ENCODE measurements at places on chromosomes 13 and 19.

GRCh38 chr13:29683041-29683440, 87.6 kb upstream of the SLC7A1 start:
- no peak for DNase-seq

GRCh38 chr13:76733671-76734070, 152.5 kb downstream of the KCTD12 start:
- DNase-seq, result no peak

GRCh38 chr19:15251749-15252397, 19.6 kb upstream of the EPHX3 start:
- peak; percentile 62 for DNase-seq

GRCh38 chr13:98540476-98540875, 36.4 kb downstream of the STK24 start:
- DNase-seq, result no peak

DNA sequence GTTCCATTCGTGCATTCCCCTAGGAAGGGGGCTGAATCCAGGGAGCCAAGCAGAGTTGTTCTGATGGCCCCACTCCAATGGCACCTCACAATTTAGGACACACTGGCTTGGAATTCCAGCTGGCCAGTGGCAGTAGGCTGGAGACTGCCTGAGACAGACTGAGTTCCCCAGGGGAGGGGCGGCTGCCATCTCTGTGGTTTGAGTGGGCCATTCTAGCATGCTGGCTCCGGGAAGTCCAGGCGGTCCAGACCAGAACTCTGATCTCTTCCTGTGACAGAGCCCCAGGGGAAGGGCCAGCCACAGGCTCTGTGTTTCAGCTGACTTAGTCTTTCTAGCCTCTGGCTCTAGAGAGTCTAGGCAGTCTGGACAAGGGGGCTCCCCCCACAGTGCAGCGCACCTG, 29.5 kb upstream of the SLC7A1 start:
- no peak for DNase-seq

DNA sequence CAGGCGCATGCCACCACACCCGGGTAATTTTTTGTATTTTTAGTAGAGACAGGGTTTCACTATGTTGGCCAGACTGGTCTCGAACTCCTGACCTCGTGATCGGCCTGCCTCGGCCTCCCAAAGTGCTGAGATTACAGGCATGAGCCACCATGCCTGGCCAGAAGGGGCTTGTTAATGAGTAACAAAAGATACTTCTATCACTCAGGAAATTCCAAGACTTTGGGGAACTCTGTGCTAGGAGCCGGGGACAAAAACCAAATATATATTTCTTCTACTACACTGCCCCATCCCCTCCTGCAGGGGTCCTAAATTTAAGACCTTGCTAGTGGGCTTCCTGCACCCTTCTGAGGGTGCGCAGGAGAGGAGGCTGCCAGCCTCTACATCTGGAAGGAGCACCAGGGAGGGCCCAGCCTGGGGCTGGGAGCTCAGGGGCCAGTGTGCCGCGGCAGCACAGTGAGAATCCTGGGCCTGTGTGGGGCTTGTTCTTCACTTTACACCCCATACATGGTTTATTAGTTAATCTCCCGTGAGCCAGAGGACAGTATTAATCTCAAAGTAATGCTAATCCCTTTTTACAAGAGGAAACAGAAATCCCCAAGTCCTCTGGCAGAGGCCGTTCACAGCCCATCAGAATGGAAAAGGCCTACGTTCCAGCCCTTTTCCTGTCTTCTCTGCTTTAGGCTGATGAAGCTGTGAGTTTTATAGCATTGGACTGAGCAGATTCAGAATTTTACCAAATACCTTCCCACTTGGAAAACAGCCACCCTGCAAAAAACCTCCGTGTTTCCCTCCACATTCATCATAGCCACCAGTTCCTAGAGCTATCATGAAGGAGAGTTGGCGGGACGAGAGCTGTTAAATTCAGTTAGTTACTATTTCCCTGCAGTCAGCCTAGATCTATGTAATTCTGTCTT, 44.4 kb upstream of the NPAS1 start:
- DNase-seq, result no peak

DNA sequence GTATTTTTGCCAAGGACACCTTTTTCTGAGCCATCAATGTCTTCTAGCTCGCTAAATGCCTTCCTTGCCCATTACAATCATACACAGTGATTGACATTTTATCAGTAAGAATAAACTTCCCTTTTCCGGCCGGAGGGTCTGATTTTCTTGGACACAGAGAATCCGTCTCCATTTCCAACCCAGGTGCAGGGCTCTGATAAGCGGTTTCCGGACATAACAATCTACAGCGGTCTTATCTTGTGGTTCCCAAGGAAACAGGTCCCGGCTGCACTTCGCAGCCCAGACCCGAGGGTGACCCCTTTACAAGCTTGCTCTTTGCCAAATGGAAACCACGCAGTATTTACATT, 5.1 kb upstream of the ZNF77 start:
- DNase-seq, result no peak

DNA sequence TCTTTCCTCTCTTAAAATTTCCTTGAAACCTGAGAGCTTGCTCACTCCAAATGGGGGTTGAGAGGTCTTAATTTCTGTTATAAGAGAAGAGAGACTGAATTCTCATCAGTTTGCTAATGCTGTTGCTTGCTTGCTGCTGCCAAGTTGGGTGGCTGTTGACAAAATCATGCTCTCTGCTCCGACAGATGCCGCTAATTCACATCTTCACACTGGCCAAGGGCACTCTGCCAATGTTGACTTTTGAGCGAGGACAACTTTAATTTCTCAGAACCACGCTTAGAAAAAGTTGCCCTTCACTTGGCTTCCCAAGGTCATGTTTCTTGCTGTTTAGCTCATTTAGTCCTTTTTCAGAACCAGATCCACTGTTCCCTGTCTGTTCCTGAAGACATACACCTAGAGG, 402.9 kb downstream of the HS6ST3 start:
- DNase-seq, result no peak

- no peak for DNase-seq
Observed at GRCh38 chr13:95624020-95624419, 20.5 kb downstream of the DZIP1 start.

GRCh38 chr13:29524176-29524575, 71.3 kb downstream of the SLC7A1 start:
- no peak for DNase-seq

DNA sequence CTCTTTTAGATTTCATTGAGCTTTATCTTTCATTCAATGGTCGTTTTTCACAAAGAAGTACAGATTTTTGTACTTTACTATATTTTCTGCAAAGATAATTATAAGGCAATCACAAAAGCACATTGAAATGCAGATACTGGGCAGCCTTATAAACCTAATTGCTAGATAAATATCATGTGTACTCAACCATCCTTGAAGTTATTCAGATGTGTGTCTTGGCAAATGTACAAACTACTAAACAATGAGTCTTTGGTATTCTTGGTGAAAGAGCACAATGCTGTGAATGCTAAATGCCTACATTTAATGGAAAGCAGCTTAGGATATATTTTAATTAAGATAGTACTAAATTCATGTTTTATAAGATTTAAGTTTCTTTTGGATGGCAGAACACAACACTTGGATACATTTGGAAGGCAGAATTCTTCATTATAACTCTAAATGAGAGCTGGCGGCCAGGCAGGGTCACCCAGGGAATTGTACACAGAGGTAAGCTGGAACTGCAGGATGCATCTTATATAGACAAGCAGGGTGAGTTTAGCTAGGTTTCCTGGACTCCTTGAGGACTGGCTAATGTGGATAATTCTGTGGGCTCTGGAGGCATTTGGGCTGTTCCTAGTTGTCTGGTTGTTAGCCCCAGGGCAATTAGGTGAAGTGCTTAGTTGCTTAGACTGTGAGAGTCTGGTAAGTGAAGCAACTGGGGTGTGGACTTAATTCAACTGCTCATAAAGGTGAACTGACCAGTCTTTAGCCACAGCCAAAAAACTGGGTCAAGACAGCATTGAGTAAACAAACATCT, 286.6 kb downstream of the PCDH20 start:
- DNase-seq, result no peak

DNA sequence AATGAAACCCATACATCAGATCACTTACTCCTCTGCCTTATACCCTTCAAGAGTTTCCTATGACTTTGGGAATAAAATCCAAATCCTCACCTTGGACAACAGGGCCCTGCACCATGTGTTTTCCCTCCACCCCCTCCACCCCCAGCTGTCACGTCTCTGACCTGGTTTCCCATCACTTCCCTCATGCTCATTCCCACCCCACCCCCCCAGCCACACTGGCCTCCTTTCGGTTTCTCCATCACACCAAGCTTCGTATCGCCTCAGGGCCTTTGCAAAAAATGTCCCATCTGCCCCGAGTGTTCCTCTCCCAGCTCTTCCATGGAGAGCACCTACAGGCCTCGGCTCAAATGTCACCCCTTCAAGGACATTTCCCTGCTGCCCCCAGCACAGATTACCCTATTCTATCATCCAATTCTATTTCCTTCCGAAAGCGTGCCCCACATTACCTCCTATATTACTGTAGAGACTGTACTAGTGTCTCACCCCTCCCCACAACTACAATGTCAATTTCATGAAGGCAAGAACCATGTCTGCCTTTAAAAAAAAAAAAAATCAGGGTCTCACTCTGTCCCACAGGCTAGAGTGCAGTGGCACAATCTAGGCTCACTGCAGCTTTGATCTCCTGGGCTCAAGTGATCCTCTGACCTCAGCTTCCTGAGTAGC, 16.8 kb upstream of the FFAR2 start:
- no peak for DNase-seq

DNA sequence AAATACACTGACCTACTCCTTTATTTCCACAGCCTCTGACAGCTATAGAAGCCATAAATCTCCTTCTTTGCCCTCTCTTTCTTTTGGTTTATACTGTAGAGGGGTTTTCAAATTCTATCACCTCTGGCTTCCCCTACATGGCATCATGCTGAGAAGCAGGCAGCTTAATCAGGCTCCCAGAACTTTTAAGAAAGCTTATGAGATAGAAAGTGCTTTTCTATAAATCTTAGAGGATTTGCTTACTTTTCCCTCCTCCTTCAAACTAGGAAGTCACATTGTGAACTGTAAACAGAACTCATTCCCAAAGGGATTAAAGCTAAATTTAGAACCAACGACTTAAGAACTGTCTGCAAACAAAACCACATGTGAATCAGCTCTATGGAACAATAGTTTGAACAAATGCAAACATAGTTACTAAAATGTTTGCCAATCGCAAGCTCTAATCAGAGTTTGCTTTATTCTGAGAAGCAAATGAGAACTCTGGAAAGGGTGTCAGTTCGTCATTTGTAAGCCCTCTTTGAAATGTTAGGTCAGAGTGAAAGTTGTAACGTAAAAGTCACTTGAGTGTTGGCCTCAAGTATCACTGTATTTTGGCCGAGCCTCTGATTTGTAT, 344.1 kb downstream of the RFC3 start:
- peak; percentile 13 for DNase-seq

- no peak for DNase-seq
Observed at GRCh38 chr13:110664673-110665072, 41.2 kb downstream of the CARS2 start.

DNA sequence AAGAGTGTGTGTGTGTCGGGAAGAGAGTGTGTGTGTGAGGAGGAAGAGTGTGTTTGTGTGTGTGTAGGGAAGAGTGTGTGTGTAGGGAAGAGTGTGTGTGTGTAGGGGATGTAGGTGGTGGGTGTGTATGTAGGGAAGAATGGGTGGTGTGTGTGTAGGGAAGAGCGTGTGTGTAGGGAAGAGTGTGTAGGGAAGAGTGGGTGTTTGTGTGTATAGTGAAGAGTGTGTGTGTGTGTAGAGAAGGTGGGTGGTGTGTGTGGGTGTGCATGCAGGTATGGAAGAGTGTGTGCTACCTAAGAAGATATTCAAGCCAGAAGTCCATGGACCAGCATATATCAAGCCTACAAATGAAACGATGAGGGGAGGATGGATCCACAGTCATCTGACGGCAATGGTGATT, 265.8 kb downstream of the FGF9 start:
- DNase-seq, result no peak

DNA sequence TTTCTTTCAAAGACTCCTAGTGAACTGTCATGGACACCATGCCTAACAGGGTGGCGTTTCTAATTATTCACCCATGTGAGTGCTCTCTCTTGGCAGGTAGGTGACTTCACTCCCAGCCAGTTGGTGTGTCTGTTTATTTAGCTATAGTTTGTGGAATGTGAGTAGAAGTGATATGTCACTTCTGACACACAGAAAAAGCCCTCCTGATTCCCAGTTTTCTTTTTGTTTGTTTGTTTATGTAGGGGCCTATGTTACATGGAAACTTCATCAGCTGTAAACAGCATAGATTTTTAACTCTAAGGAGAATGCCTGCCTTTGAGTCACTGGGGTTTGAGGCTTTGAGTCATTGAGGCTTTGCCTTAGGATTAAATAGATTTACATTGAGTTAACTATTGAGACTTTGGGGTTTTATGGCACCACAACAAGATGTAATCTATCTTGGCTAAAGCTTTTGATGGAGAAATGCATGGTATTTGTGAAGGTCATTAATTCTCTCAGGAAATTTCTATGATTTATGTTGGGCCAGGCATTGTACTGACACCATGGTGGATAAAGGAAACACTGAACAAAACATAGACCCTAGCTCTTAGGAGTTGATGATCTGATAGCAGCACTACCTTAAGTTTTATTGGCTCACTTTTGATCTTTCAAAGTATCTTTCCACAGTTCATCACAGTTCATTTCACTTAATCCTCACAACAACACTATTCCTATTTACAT, 45.3 kb downstream of the UFM1 start:
- DNase-seq, result no peak

DNA sequence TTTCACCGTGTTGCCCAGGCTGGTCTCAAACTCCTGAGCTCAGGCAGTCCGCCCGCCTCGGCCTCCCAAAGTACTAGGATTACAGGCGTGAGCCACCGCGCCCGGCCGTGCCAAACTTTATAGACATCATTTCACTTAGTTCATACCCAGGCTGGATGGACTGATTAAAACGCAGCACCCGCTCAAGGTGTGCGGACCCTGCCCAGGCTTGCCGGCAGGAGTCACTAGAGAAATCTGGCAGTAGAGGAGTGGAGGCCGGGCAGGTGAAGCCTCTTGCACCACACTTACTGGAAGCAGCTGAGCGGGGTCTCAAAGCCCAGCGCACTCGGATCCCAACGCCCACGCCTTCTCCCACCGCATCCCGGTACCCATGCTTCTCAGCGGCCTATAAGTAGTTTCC, 11.4 kb downstream of the PTGIR start:
- no peak for DNase-seq

DNA sequence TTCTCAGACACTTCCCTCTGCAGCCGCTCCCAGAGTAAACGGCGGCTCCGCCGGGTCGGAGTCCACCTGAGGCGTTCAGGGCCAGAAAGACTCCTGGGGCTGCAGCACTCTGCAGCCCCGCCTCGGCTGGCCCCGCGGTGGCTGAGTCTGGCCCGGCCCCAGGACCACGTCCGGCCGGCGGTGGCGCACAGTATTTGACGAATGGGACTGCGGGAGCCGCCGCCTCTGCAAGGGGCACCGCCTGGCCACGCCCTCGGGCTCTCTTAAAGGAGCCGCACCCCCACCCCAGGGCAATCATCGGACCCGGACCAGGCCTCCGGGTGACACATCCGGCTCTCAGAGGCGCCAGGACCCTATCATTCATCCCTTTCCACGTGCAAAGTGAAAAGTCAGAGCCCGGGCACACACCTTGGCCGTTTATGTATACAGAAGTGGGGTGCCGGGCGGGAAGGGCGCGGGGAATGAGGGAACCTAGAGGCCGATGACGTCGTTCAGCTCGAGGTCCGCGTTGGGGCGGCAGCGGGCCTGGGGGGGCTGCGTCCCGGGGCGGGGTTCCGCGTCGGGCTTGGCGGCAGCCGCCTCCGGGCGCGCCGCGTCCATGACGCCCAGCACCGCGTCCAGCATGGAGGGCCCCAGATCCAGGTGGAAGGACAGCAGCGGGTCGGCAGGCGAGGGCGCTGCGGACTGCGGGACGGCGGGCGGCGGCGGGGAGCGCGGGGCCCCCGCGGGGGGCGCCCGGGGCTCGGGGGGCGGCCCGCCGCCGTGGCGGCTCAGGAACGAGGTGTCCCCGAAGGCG, 1.2 kb upstream of the LENG9 start:
- DNase-seq, result peak; percentile 60

Data from amniotic stem cell (primary cell).